Stimulated activated CD4-positive, alpha-beta T cell treated with anti-CD3 and anti-CD28 coated beads, Interleukin-2, amount 100 ng/mL, for 48 hours (primary cell): ENCODE measurements at places on chromosomes 1 and 21.
A peak's percentile ranks its signal among the peaks of the same experiment; 100 is the strongest.

GRCh38 chr1:118960567-118961136, 27.5 kb downstream of the TBX15 start:
- no peak for DNase-seq

GRCh38 chr1:235739631-235740030, 90.0 kb upstream of the GNG4 start:
- no peak for DNase-seq

DNA sequence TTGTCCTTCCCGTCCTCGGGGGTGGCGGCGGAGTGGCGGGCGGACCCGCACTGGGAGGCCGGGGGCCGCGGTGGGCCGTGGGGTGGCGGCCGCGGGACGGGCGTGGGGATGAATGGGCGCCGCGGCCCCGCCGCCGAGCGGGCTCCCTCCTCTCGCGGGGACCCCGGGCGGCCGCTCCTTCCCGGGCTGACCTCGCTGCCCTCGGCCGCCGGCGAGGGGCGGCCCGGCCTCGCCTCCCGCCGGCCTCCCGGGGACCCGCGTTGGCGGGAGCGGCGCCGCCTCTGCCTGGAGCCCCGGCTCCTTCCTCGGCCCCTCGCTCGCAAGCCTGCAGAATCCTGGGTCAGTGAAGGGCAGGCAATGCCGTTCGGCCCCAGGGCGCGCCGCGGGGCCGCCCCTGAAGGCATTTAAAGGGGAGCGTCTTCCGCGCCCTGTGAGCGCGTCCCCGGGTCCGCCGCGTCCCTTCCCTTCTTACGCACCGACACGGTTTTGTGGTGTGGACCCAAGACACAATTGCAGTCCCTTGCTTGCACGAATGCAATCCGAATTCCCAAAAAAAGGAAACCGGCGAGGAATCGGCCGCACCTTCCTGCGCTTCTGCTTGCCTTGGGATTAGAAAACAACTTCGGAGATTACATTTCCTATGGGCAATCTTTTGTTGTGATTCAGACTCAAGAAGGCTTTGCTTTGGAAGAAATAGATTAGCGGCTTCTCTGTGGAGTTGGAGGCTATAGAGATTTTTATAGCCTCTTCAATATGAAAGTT, 776 bp downstream of the ITSN1 start:
- DNase-seq, result peak; percentile 7

GRCh38 chr1:92307980-92308379, 9.1 kb downstream of the RPAP2 start:
- DNase-seq, result no peak

- no peak for DNase-seq
These were observed 4.7 kb downstream of the POGK start for GRCh38 chr1:166843769-166844596.

DNA sequence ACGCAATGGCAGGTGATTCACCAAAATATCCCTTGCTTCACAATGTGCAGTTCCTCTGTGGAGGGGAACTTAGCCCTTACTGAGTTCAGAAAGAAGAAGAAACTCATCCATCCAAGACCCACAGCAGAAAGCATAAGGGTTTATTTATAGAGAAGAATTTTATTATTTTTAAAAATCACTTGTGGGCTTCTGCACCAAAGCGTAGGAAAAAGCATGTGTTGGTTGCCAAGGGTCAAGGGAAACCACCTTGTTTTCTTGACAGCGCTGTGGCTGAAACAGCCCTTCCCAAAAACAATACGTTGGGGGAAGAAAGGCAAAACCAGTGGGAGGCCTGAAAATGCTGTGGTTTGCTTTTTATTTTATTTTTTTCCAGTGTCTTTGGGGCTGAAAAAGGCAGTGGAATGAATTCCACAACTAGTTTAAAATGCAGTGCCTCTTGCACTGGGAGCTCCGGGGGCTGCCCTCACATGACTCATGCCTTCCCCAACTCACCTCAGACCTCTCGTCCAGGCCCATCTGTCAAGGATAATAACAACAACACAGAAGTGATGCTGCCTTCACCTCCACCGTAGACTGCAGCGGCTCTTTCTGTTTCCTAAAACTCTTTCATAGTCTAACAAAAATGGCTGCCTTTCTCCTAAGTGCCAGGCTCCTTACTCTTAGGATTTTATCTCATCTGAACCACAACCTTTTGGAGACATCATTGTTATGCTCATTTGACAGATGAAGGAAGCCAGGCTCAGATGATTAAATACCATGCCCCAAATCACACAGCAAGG, 224.2 kb upstream of the JUN start:
- no peak for DNase-seq

- no peak for DNase-seq
These were observed 22.9 kb downstream of the SAMSN1 start for GRCh38 chr21:14523234-14523633.

DNA sequence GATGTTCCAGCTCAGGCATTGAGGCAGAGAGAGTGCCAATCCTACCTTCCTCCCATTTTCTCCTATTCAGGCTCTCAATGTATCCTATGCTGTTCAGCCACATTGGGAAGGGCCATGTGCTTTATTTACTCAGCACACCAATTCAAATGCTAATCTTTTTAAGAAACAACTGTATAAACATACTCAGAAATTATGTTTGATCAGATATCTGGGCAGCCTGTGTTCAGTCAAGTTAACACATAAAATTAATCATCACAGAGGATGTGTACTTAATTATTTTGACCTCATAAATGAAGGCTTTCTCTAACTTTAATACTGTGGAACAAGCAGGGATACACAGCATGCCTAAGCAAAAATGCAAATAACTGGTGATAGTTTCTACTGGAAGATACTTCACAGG, 149.8 kb downstream of the NCAM2 start:
- no peak for DNase-seq

- DNase-seq, result no peak
These were observed 1.9 kb upstream of the MYBPH start for GRCh38 chr1:203177470-203178039.

DNA sequence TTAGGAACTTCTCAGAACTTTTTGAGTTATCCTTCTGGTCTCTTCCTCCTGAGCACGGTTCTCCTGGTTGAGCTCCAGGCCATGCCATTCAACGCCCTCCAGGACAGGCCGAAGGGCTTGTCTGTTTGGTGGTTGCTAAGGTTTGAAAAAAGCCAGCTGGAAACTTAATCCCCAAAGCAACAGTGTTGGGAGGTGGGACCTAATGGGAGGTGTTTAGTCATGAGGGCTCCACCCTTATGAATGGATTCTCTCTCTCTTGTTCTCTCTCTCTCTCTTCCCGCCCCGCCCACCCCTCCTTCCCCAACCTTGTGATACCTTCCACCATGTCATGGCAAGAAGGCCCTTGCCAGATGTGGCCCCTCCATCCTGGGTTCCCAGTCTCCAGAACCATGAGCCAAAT, 829 bp downstream of the KCNE1 start:
- no peak for DNase-seq

DNA sequence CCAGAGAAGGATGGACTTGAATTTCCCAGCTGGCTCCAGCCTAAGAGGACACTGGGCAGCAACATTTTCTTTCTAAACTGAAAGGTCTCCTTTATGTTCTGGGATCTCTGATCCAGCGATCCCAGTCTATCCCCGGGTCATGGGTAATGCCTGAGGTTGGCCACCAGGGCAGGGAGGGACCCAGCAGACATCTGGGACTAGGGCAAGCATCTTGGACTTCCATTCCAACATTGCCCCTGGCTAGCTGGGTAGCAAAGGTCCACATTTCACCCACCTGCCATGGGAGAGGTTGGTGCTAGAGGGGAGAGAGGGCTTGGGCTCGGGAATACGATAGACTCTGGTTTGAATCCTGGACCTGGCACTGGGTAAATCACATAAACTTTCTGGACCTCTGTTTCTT, 84.6 kb downstream of the LRRN2 start:
- no peak for DNase-seq

DNA sequence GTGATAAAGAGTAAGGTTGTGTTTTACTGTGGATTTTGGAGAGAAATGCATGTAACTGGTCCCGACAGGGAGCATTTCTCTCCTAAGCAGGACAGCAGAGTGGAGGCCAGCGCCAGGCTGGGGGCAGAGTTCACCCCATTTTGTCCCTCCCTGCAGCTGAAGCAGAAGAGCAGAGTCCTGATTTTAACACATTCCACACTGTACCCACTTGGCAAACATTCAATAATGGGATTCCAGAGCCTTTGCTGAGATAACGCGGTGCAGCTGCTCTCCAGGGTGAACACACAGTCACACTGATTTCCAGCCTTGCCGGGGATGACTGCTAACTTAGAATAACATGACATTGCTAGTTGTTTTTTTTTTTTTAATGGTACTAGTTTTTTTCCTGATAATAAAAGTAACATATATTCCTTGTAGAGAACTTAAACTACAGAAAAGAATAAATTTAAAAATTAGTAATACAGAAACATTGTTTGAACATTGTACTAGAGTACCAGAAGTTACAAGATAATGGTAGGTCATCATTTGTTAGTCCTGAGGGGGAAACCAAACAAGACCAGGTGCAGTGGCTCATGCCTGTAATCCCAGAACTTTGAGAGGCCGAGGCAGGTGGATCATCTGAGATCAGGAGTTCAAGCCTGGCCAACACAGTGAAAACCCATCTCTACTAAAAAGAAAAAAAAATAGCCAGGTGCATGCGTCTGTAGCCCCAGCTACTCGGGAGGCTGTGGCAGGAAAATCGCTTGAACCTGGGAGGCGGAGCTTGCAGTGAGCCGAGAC, 77.2 kb downstream of the SCCPDH start:
- no peak for DNase-seq

DNA sequence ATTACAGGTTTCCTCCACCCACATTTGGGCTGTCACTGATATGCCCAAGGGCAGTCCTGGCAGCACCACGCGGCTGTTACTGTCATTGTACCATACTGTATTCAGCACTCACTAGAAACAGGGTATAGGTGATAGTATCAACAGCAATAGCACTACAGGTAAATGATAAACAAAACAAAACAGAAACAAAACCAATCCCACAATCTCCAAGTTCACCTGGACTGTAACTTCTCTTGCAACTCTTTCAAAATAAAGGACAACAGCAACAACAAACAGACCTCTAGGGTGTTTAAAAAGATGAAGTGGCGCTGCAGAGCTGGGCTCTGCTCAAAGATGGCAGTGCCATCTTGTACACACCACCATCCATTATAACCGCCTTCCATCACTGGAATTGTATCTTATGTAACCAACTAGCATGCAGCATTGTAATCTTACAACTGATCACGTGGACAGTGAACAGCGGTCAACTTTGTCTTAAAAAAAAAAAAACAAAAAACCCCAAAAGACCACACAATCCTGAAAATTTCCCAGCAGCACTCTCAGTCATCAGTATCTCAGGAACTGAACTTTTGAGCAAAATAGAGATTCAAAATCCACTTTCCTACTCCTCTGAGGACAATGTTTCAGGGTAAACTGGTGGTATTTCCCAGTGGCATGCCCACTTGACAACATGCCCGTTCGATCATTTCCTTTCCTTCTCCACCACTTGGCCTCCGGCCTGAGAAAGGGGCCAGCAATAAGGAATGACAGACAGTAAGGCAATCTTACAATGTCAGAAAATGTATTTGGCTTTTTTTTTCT, 3.8 kb downstream of the IRF2BP2 start:
- DNase-seq, result no peak

- DNase-seq, result no peak
These were observed 554 bp downstream of the EVA1C start for GRCh38 chr21:32413015-32413504.

- no peak for DNase-seq
These were observed 187.1 kb upstream of the NFIA start for GRCh38 chr1:60895252-60895651.

GRCh38 chr1:108706643-108707042, 6.1 kb upstream of the FNDC7 start:
- DNase-seq, result no peak

DNA sequence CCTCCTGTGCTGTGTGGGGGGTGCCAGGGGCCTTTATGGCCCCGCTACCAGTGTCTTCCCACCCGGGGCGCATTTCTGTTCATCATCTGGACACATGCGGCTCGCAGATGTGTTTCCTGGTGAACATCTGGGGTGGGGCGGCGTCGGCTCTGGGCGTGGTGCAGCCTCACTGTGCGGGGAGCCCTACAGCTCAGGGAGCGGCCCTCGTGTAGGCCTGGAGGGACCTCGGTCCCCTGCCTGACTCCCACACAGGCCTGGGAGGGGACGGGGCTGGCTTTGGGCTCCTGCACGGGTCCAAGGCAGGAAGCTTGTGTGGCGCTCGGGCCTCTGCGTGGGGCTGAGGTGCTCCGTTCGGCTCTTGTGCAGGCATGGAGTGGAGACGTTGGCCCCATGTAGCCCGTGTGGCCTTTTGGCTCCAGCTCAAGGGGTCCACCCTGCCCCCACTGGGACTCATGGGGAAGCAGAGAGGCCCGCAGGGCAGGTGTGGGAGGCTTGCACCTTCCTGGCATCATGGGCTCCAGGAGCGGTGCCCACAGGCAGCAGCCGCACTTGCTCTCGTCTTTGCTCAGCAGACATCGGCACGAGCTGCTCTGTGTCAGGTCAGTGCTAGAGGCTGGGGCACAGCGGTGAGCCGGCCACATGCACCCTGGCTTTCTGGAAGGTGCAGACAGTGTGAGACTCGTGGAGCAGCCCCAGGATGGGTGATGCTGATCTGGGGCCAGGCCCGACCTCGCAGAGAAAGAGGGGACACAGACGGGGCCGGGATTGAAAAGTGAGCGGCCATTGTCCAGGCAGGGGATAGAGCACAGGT, 90.1 kb upstream of the ACTRT2 start:
- no peak for DNase-seq

- DNase-seq, result no peak
These were observed 14.1 kb upstream of the TIAM1 start for GRCh38 chr21:31358158-31358557.

DNA sequence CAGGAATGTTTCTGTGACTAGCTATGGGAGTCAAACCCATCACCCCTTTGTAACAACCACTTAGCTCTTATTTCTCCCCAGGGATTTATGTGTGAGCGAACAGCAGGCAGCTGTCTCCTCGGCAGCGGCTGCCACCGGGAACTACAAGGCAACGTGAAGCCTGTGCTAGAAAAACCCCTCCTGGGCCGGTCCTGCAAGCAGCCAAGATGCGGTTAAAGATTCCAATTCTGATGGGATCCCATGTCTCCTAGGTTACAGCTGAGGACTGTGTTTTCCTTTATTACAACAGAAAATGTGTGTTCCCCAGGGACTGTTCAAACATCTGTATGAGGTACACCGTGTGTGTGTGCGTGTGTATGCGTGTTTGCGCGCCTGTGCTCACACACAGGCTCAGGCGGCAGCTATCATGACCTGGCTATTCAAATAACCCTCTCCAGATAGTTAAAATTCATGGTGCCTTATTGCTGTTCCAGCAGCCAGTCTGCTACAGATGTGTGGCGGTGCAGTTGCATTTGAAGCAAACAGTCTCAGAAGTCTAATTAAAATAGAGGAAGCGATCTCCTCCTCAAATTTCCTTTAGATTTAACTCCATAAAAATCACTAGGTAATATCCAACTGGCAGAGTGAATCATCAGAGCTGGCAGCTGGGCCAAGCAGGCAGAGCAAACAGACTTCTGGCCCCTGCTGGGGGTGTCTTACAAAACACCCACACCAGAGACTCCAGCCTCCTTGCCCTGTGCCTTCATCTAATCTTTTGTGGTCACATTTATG, 68.0 kb downstream of the LMX1A start:
- no peak for DNase-seq

DNA sequence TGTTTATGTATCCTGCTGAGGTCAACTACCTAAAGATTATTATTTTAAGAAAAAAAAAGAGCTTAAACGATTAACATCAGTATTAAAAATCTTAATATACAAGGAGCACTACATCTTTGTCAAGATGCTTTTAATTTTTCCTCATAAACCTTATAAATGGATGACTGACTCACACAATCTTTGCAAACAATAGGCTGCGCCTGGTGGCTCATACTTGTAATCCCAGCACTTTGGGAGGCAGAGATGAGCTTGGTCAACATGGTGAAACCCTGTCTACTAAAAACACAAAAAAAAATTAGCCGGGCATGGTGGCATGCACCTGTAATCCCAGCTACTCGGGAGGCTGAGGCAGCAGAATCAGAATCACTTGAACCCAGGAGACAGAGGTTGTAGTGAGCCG, 1.7 kb downstream of the KHDC4 start:
- no peak for DNase-seq
